ENCODE measurements at places on chromosomes 1 and 21. TPM values are rescaled to one million over a fixed set of nuclear protein-coding genes. Genes with fewer than 3 reads are reported as not detected.

Gene RORC
- 0.24 TPM for total RNA-seq

DNA sequence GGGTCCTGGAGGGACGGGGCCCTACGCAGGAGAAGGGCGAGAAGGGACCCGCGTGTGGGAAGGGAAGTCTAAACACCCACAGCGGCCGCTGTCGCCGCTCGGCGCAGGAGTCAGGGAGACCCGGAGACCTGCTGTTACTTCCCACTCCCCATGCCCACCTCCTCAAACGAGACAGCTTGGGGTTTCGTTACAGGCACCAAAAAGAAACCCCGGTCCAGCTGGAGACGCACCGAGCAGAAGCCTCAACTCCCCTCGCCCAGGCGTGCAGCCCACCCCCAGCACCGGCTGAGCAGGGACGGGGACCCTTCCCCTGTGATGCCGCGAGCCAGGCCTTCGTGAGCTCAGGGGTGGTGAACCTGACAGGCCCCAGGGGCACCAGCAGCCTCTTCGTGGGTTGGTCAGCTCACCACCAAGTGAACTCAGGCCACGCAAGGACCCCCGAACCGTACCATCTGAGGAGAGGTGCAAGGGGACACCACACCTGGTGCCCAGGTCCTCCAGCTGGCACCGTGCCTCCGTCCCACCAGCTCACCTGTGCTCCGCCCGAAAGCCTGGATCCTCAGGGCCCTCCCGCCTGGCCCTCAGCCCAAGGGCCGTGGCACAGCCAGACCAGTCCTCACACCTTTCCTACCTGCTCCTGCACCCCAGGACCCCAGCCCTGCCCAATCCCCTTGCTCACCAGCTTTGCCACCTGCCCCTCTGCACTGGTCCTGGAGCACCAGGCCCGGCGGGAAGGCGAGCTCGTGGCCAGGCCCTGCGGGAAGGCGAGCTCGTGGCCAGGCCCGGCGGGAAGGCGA is 5.0 kb downstream of the SDF4 start:
- DNase-seq, result no peak

- peak; percentile 46 for DNase-seq
Observed at GRCh38 chr1:53485478-53486394, 26.5 kb downstream of the DMRTB1 start.

DNA sequence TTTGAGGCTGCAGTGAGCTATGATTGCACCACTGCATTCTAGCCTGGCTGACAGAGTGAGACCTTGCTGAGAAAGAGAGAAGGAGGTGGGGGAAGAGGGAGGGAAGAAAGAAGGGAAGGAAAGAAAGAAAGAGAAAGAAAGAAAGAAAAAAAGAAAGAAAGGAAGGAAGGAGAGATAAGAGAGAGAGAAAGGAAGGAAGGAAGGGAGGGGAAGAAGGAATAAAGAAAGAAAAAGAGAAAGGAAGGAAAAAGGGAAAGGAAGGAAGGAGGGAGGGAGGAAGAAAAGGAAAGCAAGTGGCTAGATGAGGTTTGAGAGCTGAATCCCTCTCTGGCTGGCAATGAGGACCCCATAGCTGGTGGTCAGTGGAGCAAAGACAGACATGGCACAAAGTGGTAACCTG is 20.4 kb downstream of the MT1HL1 start:
- DNase-seq, result no peak

- no peak for DNase-seq
Observed at GRCh38 chr1:223230161-223230881, 87.3 kb upstream of the TLR5 start.

All from Caki2 (cell line).